ENCODE measurements at places on chromosomes 16 and 17.

- no peak for DNase-seq
These were observed 8.4 kb downstream of the GLOD4 start for GRCh38 chr17:773467-774312.

- peak; percentile 81 for DNase-seq
These were observed 20.9 kb upstream of the NSRP1 start for GRCh38 chr17:30095507-30096244.

GRCh38 chr17:79027925-79028491, 4.0 kb downstream of the C1QTNF1 start:
- no peak for DNase-seq

- DNase-seq, result no peak
These were observed 11.8 kb downstream of the PRSS27 start for GRCh38 chr16:2708290-2708639.

DNA sequence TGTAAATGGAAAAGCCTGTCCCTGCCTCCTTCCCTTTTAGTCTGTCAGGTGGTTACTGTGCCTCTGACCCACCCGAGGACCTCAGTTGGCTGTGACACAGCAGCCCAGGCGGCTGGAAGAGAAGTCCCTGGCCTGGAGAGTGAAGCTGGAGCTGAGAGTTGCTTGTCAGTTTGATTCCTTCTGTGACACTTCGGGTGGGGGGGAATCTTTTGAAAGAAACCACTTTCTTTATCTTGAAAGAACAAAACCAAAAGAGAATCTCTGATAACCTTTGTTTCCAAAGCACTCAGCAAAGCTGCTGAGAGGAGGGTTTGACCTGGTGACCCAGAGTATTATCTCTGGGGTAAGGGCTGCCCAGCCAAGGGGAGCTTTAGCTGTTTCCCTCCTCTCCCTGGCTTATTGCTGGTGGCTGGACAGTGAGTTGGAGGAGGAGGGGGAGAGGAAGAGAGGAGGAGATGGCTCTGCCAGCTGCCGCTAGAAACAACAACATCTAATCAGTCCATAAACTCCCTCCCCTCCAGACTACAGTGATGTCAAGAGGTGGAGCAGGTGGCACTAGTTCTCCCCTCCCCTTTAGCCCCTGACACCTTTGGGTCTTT, 34.0 kb downstream of the YPEL2 start:
- no peak for DNase-seq

DNA sequence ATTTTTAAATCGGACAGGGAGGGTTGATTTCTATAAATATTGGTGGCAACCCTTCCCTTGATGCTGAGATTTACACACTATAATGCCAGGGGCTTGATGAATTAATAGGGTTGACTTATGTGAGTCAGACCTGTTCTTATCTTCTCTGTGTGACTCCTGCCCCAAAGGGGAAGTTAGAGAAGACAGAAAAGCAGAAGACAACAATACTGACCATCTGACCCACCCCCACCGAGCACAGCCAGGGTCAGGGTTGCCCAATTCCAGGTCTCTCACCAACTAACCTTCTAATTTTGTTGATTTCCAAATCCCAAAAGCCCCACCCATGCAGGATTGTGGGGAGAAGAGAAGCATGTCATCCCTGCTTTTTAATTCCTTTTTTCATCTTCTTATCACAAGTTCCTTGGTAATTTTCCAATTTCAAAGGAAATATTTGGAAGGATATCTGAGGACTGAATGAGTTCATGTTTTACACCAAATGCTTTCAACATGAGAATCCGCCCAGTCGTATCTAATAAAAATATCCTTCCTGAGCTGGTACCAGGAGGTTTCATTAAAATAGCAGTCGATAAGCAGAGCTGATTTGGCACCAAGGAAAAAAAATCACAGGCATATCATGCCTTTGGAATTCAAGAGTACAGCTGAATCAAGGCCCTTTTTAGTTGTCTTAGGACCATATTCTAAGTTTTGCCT, 603.4 kb upstream of the CDH11 start:
- DNase-seq, result no peak

GRCh38 chr17:33055171-33055611, 63.5 kb downstream of the SPACA3 start:
- DNase-seq, result no peak

DNA sequence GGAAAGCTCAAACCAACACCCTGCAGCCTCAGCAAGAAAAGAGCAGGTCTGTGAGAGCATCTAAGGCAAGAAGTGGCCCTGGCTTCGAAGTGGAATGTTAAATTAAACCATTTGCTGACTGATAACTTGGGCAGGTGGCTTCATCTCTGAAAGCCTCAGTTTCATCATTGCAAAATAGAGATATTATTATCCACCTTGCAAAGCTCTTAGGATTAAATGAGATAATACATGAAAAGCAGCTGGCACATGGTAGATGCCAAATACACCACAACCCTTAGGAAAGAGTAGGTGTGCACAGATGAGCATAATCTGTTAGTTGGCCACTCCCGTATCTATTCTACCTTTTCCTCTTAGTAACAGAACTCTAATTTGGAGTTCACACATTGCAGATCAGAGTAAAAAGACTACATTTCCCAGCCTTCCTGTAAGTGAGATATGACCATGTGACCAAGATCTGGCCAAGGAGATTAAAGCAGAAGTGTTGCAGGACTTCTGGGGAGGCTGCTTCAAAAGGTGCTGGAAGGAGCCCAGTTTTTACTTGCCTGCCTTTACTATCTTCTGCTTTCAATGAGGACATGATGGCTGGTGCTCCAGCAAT, 288.7 kb downstream of the SOX9 start:
- no peak for DNase-seq

DNA sequence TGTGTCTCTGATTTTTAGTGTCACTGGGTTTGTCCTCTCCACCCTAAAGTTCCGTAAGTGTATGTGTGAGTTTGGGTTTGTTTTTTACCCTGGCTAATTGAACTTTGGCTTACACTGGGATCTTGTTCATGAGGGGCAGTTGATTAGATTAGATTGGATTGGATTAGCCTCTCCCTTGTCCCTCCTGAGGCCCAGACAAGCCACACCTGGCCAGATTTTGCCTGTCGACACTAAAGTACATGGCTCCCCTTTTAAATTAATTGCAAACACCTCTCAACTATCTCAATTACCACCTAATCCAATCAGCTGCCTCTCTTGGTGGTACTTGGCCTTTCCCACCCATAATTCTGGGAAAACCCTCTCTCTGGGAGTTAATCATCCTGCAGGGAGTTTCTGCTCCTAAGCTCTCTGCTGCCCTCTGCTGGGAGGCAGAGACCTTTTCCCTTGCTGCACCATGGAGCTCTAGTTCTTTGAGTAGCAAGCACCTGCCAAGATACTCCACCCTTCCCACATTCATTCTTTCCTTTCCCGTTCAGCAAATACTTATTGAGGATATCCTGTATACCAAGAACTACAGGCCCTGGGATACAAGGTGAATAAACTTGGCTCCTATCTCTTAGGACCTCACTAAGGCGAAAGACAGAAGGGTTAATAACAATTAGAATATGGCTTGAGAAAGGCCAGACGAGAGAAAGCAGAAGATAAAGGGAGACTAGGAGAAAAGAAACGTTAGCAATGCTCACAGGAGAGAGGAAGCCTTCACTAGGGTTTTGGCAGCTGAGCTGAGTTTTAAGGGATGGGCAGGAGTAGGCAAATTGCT, 60.0 kb upstream of the MPHOSPH6 start:
- DNase-seq, result peak; percentile 31

DNA sequence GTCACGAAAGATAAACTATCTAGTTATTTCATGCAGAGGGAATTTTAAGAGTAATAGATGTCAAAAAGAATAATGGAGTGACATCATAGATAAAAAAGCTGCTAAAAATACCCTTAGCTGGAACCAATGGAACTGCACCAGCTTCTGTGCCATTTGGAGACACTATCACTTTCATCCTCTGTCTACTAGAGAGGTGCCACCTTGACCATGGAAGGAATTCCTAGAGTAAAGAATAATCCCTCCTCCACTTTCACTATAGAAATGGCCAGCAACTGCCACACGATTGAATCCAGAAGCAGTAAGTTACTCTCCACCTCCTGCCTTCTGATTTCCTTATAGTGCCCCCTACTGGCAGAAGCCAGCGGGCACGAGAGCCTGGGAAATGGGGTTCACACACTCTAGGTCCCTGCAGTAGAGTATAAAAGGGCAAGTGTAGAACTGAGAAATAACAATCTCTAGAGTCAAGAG, 2.8 kb upstream of the ALDH3A2 start:
- DNase-seq, result no peak

- DNase-seq, result no peak
These were observed 11.1 kb downstream of the BMERB1 start for GRCh38 chr16:15445450-15445849.

DNA sequence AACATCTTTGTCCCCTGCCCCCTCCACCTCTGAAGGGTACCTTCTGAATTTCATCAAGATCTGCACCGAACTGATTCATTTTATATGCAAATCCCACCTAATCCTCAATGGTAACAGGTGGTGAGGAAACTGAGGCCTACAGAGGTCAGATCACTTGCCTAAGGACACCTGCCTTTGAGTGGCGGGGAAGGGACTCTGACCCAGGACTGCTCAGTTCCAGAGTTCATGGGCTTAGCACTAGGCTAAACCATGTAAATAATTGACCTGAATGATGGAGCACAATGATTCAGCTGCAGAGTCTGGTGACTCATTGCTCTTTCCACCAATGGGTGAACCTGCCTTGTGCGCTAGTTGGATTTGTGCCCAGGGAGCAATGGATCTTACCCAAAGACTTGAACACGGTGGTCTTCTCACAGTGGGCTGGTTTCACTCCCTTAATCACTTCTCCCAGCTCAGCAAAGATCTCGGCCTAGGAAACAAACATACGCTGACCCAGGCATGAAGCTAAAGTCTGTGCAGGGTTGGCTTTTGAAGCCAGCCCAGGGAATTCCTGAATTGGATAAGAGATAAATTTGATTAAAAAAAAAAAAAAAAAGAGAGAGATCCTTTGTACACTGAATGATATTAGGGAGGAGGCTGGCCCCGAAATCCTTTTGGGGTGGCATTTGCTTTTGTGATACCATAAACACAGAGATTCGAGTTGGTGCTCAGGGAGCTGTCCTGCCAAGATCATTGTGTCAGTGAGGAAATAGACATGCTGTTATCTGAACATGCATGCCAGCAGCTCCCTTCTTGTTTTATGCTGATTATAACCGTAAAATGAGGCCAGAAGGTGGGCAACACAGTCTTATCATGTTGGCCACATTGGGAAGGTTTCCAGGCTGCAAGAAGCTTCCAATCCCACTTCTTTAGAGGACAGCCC, 17.0 kb downstream of the CRYM start:
- no peak for DNase-seq

DNA sequence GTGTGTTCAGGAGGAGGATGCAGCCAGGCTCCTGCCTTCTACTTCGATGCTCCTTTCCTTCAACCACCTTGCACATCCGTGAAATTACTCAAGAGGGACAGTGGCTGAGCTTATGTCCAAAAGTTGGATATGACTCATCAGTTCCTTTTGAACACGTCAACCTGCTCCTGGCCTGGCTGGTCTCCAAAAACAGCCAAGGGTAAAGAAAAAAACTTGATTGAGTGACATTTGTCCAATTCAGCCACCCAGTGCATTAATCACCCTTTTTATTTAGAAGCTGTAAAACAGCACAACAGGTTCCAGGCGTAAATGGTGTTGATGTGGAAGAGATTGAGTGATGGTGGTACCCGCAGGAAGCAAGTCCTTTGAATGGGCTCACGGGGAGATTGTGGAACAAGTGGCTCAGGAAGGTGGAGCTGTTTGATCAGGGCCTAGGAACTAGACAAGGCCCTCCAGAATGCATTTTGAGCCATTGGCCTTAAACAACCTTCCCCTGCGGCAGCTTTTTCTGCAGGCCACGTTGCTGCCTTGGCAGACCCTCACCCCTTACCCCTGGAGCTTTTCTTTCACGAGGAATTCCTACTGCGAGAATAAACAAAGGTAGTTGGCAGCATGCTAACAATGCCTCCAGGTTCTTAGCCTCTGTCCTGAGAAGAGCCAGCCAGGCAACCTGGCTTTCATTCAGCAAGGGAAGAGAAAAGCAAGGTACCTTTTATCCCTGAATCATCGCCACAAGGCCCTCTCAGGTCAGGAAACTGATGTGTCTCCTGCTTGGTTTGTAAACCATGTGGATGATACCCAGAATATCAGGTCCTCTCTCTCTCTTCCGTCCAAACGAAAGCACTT, 173.3 kb upstream of the CACNG5 start:
- DNase-seq, result no peak

DNA sequence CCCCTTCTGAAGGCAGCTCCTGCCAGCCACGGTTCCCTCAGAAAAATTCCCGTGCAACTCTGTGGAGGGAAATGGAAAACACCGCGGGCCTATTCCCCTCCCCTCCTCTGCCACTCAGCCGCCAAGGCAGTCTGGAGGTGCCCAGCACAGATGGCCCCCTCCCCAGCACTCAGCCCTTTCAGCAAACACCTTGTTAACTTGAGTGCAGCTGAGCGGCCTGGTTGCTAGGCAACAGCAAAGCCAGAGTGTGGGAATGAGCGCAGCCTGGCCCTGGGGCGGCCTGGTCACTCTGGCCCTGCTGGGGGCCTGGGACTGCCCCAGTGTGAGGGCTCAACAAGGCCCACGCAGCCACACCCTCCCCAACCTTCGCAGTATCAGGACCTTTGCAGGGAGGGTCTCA, 32.8 kb downstream of the CACNA1G start:
- DNase-seq, result no peak
